ENCODE measurements at places on chromosomes 11 and 22.

DNA sequence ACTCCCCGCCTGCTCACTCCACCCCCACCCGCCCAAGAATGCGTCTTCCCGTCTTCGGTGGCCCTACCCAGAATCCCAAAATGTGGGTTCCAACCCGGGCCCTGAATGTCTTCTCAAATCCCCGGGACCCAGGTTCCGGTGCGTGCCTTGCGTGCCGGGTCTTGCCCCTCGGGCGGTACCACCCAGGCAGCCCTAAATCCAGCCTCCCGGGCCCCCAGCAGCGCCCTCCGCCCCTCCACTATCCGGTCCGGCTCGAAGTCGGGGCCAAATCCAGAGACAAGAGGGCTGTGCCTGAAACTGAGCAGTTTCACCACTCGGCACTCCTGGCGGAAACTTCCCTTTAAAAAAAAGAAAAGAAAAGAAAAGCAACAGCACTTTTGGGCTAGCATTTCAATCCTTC, 16.3 kb upstream of the CCT8L2 start:
- DNase-seq, result no peak

- no peak for DNase-seq
Measured at GRCh38 chr11:12526789-12527188, 147.4 kb upstream of the TEAD1 start.

DNA sequence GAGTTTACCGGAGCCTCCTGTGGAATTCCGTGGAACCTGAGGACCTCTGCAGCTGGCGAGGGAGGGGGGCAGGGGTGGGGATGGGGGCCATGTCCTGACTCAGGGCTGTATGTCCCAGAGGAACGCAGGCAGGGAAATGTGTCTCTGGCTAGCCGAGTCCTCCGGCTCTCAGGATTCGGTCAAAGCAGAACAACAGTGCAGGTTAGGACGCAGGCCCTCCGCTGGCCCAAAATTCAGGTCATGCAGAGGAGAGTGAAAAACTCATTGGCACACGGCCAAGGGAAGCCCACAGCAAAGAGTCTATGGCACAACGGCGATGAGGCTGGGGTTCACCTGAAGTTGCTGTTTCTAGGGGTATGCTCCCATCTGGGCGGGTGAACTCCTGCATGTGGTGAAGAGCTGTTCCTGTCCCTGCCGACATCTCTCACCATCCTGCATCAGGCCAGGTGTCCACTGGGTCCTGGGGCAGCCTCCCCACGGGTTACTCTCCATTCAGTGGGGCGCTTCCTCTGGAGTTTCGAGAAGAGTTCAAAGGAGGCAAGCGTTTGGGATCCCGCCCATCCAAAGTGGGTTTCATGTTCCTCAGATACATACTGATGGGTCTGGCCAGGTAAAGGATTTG, 1055.3 kb downstream of the BRD1 start:
- DNase-seq, result no peak

DNA sequence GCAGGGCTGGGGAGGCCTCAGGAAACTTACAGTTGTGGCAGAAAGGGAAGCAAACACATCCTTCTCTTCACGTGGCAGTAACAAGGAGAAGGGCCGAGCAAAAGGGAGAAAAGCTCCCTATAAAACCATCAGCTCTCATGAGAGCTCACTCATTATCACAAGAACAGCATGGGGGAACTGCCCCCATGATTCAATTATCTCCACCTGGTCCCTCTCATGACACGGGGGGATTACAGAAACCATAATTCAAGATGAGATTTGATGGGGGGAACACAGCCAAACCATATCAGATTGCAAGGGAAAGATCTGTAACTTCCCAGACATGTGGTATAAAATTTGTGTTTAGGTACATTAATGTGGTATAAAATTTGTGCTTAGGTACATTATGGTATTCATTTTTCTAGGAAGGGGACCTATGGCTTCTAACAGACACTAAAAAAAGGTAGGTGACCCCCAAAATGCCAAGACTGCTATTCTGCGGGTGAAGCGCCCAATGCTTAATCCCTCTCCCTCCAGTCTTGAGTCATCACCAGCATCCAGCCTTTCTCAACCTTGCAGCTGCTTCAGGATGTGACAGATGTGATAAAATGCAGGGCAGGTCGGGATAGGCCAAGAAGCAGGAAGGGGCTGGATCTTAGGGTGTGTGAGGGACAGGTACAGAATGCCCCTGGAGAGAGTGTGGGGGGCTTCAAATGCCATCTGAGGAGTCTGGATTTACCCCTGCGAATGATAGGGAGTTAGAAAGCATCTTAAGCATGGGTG, 57.7 kb upstream of the AMPD3 start:
- DNase-seq, result no peak

DNA sequence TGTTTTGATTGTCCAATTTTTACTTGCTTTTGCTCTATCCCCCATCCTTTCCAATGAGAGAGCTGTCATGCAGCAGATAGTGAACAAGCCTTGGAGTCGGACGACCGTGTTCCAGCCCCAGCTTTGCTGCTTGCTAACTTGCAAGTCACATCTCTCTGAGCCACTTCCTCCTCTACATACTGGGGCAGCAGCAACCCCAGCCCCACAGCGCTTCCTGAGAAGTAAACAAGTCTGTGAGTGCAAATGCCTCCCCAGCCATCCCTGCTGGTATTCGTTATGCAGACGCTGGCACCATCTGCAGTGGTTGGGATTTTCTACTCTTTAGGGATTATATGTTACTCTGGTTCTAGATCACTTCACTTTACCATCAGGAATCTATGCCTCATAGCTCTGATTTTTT, 35.0 kb downstream of the TPBGL start:
- peak; percentile 17 for DNase-seq

DNA sequence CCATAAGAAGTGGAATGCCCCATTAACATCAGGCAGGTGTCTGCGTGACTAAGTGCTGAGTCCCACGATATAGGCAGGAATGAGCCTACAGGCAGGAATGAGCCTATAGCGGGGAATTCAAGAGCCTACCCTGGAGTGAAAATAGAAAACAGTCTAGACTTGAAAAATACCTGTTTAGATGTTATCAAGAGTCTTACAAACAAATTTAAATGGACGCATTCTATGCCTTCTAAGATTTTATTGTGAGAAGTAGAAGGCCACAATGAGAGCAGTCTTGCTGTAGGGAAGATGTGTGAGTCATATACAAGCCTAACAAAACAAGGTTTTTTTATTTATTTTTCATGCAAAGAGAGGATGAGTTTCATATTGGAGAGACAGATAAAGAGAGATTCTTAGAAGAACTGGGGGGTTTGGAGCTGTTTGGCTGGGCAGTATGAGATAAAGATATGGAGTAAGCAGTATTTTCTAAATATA, 200.8 kb upstream of the ZC3H12C start:
- DNase-seq, result no peak

GRCh38 chr11:96267496-96268032, 75.4 kb downstream of the MAML2 start:
- no peak for DNase-seq

DNA sequence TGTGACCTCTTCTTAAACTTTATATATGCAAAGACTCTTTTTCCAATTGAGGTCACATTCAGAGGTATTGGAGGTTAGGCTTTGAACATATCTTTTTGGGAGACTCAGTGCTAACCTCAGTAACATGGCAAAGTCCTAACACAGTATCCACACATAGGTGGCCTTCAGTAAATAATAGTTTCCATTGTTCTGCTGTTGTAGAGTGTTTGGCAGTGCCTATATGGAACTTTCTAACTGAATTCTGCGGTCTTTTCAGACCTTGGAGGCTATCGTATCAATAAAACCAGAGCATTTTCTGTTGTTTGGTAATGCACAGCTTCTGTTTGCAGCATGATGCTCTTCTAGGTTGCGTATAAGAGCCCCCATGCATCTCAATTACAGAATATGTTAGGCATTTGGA, 47.0 kb downstream of the LDLRAD3 start:
- DNase-seq, result no peak

GRCh38 chr11:112656772-112657428, 304.3 kb upstream of the NCAM1 start:
- DNase-seq, result no peak

DNA sequence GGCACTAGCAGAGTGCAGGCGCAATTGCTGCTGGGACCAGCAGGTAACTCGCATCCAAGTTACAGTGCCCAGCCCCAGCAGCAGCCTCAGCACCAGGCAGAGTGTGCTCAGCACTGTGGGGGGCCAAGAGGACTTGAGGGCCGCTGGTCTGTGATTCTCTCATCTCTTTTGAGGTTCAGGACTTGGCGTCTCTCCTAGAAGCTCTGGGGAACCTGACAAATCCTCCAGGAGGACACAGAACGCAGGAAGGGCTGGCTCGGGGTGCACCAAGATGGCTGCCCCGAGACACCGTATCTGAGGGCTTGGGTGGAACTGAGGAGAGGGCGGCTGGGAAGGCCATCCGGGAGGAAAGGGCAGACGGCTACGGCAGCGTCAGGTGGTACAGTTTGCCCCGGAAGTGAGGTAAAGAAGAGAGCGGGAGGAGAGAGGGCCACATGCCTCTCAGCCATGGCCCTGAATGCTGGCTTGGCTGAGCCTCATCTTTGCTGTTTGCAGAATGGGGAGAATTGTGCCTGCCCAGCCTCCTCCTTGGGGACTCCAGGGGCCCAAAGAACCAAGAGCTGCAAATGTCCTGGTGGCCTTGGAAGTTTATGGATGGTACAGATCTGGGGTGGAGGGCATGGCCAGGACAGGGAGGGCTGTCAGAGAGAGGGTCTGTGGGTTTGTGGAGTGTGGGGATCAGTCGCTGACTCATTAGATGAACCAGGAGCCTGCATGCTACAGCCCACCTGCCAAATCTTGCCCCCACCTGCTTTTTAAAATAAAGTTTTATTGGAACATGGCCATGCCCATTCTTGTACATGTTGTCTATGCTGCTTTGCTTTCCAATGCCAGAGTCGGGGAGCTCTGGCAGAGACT, 78.0 kb downstream of the MYEOV start:
- DNase-seq, result no peak

- DNase-seq, result peak; percentile 42
Measured at GRCh38 chr11:96272529-96273222, 70.3 kb downstream of the MAML2 start.

- no peak for DNase-seq
Measured at GRCh38 chr22:26563022-26563421, 26.9 kb downstream of the TPST2 start.

DNA sequence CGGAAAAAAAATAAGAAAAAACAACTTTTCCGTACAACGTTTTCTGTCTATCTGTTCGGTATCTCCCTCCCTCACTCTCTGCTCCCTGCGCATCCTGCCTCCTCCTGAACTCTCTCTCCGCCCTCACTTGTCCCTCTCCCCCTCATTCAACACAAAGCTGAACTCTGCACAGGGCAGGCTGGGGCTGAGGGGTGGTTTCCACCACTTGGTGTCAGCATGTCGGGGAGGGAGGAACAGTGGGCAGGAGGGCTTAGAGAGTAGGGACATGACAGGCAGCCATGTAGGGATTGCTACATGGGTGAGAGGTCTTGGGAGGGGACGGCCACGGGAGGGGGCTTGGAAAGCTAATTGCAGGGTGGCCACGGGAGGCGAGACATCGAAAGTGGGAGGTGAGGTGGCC, 17.6 kb downstream of the SLC22A12 start:
- no peak for DNase-seq

DNA sequence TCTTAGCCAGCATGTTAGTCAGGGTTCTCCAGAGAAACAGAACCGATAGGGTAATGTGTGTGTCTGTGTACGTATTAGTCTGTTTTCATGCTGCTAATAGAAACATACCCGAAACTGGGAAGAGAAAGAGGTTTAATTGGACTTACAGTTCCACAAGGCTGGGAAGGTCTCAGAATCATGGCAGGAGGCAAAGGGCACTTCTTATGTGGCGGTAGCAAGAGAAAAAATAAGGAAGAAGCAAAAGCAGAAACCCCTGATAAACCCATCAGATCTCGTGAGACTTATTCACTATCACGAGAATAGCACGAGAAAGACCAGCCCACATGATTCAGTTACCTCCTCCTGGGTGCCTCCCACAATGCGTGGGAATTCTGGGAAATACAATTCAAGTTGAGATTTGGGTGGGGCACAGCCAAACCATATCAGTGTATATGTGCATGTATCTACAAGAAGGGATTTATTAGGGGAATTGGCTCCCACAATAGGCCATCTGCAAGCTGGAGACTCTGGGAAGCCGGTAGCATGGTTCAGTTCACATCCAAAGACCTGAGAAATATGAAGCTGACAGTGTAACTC, 173.7 kb upstream of the NECTIN1 start:
- no peak for DNase-seq

DNA sequence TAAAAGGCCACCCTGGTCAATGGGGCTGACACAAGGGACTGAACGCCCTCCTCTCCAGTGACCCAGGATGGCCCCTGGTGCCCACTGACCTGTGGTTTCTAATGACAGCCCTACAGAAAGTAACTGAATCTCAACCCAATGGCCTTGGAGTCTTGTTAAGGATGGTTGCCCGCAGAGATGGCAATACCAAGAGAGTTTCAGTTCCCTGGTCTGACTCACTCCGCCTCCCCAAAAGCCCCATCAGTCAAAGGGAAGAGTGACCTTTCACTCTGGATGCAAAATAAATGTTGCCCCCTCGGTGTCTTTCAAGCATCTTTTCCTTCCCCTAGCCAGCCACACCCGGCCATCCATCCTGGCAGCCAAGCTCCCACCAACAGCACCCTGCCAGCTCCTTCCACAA, 57.7 kb upstream of the ISX start:
- DNase-seq, result no peak
